ENCODE measurements at places on chromosomes 3 and 15.

- DNase-seq: no peak
Observed at GRCh38 chr3:167666563-167666962, 12.8 kb upstream of the WDR49 start.

- no peak for DNase-seq
Observed at GRCh38 chr15:27273506-27273905, 302.5 kb downstream of the GABRG3 start.

DNA sequence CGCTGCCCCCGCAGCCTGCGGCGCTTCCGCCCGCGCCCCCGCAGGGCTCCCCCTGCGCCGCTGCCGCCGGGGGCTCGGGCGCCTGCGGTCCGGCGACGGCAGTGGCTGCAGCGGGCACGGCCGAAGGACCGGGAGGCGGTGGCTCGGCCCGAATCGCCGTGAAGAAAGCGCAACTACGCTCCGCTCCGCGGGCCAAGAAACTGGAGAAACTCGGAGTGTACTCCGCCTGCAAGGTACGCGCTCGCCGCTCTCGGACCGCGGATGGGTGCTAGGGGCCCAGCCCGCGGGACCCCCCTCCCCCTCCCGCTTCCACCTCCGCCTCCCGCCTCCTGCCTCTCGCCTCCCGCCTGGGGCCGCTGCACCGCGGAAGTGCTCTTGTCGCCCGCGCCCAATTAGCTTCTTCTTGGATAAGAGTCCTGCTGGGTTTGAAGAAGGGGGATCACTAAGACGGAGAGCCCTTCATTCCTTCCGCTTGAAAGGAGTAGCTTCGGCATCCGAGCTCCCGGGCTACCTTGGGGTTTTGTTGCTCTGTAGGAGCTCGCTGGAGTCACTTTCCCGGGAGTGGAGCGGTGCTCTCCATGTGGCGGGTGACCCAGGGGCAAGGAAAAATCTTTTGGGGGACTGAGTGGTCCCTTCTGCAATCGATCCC lies 426 bp downstream of the KAT2B start:
- DNase-seq: peak; percentile 69

- DNase-seq: no peak
Observed at GRCh38 chr3:10703875-10704274, 112.2 kb upstream of the SLC6A11 start.

DNA sequence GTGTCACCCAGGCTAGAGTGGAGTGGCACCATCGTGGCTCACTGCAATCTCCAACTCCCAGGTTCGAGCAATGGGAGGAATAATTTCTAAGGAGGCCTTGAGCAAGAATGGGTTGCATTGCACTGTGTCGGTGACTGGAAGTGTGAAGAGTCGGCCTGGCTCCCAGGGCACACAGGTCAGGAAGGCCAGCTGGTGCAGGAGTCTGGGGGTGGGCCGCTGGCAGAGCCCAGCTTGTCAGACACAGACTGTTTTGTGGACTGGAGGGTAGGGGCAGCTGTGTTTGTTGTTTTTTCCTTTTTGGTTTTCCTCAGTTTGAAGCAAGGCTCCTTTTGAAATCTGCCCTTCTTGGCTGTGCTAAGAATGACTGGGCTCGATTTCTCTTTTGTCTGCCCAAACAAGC lies 66.2 kb downstream of the ITGA11 start:
- no peak for DNase-seq

DNA sequence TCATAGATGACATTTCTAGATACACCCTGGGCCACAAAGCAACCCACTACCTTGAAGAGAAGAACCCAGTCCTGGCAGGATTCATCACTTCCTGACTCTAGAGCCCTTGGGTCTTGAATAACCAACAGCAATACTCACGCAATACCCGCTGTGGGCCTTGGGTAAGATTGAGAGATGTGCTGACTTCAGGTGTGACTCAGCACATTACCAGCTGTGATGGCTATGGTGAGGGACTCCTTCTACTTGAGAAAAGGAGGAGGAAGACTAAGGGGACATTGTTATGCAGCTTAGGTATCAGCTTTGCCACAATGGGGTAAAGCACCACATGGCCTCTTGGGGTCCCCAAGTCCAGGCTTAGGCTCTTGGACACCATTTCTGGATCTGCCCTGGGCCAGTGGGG lies 14.9 kb downstream of the C3orf33 start:
- no peak for DNase-seq

- DNase-seq: no peak
Observed at GRCh38 chr15:50558012-50558411, 11.5 kb upstream of the USP50 start.

DNA sequence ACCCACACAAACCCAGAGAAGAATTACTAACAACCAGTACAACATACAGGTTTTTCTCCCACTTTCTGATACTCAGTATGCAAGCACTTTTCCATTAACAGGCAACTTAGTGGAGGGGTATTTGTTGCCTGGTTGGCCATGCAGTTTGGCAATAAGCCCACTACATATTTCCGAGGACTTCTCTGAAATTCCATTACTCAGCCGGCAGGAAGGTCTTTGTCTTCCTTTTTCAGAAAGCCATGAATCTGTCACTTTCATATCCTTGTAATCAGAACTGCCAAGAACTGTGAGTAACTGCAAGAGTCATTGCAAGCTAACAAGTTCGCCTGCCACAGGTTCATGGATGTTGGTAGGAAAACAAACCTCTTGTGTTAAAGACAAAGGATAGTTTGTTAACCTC lies 422.3 kb upstream of the ROBO1 start:
- no peak for DNase-seq

GRCh38 chr15:69608661-69609060 lies 156.0 kb downstream of the RPLP1 start:
- DNase-seq: no peak

- DNase-seq: no peak
Observed at GRCh38 chr3:123789160-123789559, 95.0 kb downstream of the MYLK start.

DNA sequence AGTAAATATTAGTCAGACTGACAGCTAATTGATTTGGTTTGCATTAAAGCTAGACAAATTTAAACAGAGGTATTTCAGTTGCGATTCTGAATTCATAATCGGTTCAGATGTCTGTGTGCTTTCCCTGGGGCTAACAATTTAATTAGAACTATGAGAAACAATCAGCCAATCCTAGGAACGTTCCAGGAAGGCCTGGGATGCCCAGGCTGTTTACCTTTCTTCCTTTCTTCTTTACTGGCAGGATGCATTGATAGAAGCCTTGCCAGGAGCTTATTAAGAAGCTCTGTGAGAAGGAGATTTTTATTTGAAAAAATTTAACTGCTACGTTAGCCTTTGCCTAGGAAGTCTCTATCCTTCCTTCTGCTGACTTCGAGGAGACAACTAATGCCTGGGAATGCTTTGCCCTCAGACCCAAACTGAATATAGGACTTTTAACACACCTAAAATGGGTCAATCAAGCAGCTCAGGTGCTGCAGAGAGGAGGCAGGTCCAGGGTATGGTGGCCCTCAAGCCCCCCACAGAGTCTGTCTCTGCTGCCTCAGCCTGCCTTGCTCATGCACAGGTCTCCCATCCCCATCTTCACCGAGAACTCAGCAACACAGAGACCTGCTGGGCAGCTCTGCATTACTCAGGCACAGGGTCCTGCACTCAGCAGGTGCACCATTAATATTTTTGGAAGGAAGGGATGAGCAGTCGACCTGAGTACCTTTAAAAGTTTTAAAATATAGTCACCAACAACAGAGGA lies 48.5 kb downstream of the PCSK6 start:
- DNase-seq: no peak

DNA sequence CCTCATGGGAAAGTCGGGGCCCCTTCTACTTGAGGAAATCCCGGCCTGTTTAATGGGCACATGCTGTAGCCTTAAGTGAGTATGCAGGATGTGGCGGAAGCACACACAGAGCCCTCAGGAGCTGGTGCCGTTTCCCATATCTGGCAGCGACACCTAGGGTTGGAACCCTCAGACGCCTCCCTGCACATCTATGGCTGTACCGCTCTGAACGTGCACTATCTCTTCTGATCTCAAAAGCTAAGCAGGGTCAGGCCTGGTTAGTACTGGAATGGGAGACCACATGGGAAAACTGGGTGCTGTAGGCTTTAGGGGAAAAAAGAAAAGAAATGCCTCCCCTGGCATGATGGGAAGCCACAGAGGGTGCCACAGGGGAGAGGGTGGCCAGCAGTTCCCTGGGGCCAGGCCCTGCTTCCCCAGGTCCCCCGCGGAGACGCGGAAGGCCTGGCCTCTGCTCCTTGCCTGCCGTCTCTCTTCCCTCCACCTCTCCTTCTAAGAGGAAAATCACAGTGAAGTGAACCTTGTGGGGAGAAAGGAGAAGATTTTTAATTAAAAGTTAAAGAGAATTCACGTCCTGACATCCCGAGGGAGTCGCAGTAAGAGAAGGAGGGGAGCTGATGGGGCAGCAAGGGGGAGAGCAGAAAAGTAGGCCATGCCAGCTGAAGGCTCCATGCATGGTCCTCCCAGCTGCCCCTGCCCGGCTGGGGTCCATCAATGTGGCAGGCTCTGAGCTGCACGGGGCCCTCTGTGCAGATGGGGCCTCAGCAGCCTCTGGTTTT lies 60.5 kb upstream of the TMEM115 start:
- no peak for DNase-seq

Measured in stimulated activated naive CD4-positive, alpha-beta T cell treated with Interleukin-2 at 50 U/mL for 16 hours (primary cell).